T-helper 1 cell (primary cell): ENCODE measurements at places on chromosomes 11 and 22.

- DNase-seq, result no peak
Measured at GRCh38 chr22:36409056-36409455, 21.3 kb upstream of the MYH9 start.

GRCh38 chr11:76397383-76397782, 16.3 kb downstream of the GVQW3 start:
- no peak for DNase-seq

- DNase-seq, result no peak
Measured at GRCh38 chr11:96113193-96113681, 189.3 kb upstream of the MTMR2 start.

DNA sequence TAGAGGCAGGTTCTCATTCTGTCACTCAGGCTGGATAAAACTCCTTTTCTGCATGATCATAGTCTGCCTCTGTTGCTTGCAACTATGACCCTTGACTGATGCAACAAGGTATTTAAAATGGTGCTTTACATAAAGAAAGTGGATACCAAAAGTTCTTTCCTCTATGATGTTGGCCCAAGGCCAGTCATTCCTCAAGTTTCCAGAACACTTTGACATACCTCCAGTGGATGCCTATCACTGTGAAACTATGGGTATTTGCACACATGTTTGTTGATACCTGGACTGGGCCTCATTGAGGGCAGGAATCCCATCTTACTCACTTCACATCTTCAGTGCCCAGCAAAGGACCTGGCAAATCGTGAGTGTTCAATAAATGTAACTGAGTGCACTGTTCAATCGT, 159.0 kb upstream of the ZC3H12C start:
- no peak for DNase-seq

DNA sequence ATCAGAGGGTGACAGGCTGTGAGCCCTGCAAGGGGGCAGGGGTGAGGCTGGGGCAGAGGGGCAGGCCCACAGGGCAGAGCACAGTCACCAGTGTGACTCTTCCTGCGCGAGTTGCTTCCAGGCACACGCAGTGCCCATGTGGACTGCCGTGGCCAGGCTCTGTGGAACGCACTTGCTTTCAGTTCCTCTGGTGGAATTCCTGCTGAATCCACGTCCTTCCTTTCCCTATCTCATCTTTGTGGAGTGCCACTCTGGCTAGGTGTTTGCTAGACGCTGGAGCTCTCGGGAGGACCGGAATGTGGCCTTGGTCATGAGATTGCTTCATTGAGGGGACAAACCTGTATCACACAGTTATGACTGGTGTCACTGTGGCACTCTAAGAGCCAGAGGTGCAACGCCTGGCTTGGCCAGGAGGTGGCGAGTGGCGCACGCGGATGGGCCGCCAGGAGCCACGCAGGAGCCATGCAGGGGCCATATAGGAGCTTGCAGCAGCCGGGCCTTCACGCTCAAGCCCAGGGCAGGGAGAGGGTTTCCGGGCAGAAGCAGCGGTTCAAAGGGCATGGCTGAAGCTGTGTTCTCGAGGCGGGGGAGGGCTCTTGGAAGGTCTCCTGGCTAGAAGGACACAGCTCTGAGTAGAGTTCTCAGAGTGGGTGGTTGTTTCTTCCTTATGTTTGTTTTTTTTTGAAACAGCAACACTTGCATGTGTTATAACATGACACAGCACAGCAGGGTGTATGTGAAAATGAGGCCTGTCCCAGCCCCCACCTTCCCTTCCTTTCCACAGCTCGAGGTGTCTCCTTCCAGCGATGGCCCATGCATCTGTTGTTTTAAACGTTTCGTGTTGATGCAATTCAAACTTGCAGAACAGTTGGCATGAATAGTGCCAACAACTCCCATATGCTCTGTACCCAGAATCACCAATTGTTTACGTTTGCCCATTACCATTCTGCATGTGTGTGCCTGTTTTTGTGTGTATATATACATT, 36.2 kb downstream of the TBC1D22A start:
- DNase-seq, result peak; percentile 39

DNA sequence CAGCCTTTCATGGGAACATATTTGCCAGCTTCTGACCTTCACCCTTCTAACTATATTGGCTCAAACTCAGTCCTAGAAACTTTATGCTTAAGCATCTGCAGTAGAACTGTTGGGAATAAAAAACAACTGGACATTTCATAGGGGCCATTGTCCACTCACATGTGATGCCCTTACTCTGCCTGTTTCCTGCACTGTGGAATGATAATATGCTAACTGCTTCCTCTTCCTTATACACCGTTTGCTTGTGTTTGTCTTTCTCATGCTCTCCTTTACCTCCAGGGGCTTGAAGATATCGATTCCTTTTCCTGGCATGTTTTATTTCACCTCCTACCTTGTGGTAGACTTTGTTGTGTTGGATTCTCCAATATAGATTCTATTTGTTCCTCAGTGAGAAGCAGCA, 333.0 kb upstream of the DDI1 start:
- DNase-seq, result no peak

- DNase-seq, result no peak
Measured at GRCh38 chr22:47990481-47990880, 1228.0 kb downstream of the TBC1D22A start.

GRCh38 chr11:924406-925157, 1.1 kb upstream of the AP2A2 start:
- no peak for DNase-seq

- no peak for DNase-seq
Measured at GRCh38 chr11:45810431-45811108, 5.6 kb downstream of the SLC35C1 start.

DNA sequence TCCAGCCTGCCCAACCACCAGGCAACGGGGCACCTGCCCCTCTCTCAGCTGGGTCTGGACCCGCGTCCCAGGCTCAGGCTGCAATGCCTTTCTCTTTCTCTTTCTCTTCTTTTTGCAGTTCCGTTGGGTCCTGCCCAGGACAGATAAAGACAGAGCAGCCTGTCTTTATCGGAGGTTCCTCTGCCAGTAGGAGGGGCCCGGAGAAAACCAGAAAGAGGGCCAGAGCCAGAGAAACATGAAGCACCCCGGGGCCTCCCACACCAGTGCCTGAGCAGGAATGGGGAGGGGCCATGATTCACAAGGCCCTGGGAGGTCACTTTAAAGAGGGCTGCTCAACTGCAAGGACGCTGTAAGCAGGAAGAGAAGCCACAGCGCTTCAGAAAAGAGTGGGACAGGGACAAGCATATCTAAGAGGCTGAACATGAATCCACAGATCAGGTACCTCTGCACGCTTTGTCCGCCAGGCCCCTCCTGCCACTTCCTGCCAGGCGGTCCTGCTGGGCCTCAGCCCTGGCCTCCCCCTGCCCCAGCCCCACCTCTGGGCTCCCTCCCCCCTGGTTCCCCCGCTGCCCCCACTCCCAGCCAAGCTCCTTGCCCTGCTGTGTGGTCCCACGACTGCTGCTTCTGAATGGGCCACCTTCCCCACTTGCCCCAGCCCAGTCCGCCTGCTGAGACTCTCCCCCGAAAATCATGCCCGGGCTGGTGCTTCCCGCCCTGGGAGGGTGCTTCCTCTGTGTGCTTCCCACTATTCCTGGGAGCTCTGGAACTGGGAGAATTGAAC, at the start of gene APOBEC3C:
Gene APOBEC3C, plus strand, starts transcription at position 316 of the 781 bp plus-strand sequence. Its CDS starts 106 bp downstream, at position 422.
- peak; percentile 63 for DNase-seq

GRCh38 chr11:65958774-65959420, 2.6 kb upstream of the SART1 start:
- no peak for DNase-seq

- DNase-seq, result no peak
Measured at GRCh38 chr11:66150725-66151124, 80.7 kb downstream of the PACS1 start.

- DNase-seq, result no peak
Measured at GRCh38 chr22:44711690-44712555, 9.9 kb downstream of the PRR5 start.

- no peak for DNase-seq
Measured at GRCh38 chr11:35014346-35014745, 97.9 kb downstream of the PDHX start.

DNA sequence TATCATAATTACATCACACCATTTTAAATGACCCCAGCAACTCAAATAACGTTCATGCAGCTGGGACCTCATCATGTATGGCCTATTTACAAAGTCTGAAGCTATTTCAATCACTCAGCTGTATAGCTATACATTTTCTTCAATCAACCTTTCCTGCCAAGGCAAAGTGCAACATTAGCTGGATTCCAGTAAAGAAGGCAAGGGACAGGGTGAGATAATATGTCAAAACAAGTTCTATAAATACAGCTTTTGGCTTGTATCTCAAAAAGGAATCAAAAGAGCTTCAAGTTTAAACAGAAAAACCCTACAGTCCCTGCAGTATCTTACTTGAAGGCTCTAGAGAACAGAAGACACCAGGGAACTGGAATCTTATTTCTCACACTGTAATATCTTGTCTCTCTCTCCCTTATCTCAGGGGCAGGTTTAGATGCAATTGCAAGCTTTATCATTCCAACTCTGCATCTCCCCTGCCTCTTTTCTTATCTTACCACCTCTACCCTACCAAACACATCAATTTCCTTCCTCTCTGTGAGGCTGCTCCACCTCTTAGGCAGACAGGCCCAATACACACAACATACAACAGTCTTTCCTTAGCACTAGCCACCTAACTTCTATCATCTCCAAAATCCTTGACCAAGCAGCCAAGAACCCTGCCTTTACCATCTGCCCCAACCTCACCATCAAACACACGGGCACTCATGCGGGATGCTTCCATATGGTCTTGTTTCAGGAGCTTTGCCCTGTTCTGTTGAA, 34.5 kb downstream of the CELF1 start:
- no peak for DNase-seq

GRCh38 chr11:130649801-130650200, 201.4 kb downstream of the ADAMTS15 start:
- DNase-seq, result no peak

DNA sequence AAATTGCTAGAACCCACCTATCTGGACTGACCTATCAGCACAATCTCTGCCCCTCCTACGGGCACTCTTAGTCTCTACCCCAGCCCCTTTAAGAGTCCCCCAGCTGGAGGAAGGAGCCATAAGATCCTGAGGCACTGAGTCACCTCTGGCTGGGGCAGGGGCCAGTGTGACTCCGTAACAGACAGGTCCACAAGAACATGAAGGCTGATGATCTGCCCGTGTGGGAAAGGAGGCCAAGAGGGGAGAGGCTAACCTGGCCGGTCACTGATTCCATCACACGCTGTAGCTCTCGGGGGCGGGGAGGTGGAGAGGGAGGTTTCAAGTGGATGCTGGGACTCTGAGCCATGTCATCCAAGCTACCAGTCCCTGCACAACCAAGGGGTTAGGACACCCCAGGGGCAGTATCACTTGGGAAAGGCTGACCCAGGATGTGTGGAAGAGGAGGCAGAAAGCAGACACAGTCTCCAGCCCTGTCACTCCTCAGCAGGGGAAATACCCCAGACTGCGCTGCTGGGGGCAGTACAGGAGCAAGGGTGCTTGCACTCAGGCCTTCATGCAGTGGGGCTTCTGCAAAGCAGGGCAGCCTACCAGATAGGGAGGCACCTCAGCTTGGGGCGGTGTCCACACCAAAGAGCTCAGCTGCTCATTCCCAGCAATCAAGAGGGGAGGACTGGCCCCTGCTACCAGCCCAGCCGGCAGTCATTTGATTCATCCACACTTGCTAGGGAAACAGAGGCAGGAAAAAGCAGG, 22.3 kb downstream of the ARHGAP1 start:
- DNase-seq, result no peak

DNA sequence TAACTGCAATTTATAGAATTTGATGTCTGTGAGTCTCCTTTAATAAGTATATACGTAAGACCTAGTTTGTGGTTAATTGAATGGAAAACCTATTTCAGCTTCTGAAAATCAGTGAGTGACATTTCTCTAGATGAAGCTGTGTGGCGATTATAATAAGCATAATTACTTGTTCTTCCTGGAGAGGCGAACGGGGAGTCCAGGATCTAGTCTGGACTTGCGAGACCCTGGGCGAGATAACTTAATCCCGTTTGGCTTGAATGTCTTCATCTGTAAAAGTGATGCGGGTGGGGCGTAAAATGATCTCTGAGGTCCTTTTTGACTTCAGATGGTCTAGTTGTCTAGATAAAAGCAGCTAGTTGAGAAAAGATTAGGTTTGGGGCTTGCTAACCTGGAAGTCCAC, 1.1 kb downstream of the PRRG4 start:
- no peak for DNase-seq

DNA sequence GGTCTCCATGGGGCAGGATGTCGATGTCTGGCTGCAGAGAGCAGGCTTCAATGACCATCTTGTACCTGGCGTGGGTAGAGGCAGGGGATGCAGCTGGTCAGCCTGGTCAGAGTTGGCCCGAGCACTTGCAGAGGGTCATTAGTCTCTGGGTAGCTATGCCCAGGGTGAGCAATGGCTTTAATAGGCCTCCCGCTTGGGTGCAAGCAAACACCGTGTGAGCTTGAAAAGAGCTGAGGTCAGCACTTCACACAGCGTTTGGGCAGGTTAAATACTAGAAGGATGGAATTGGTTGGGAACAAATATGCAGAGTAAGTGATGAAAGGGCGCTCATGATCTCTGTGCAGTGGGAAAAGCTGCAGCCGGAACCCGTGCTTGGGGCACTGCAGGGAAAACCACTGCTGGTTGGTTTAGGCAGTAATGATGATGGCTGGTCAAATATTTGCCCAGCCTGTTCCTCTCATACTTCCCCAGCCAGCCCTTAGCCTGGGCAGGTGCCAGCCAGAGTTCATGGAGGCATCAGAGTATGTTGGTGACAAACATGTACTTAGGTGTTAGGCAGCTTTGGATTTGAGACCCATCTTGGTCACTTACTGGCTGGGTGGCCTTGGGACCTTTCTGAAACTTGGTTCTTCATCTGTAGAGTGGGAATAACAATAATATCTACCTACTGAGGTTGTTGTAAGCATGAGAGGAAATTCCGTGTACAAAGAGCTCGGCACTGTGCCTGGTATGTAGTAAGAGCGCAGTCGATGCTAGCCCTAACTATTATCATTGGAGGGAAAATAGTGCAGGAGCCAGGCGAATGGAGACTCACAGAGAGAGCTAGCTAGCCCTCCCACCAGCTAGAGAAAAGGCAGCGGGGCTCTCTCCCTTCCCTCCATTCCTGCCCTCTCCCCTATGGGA, 25.2 kb upstream of the KCNJ11 start:
- no peak for DNase-seq

- no peak for DNase-seq
Measured at GRCh38 chr22:50418624-50419023, 56.2 kb downstream of the SBF1 start.

GRCh38 chr22:32579529-32580220, 105.1 kb downstream of the FBXO7 start:
- DNase-seq, result no peak

- no peak for DNase-seq
Measured at GRCh38 chr11:61922539-61922938, 5.2 kb upstream of the RAB3IL1 start.

DNA sequence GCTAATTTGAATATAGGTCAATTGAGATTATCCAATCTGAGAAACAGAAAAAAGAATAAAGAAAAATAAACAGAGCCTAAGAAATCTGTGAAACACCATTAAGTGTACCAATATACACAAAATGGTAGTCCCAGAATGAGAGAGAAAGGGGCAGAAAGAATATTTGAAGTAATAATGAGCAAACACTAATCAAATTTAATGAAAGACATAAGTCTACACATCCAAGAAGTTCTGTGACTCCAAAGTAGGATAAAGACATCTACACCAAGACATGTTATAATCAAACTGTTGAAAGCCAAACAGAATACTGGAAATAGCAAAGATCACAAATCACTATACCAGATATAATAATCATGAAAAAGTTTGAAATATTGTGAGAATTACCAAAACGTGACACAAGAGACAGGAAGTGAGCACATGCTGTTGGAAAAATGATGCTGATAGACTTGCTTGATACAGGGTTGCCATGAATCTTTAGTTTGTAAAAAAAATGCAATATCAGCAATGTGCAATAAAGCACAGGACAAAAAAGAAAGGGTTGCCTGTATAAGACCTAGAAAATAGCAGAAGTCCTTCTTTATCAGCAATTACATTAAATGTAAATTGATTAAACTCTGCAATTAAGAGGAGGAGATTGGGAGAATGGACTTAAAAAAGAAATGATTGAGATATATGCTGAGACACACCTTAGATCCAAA, 75.8 kb downstream of the RNF169 start:
- no peak for DNase-seq
